T-helper 1 cell treated with Interleukin-12 subunit alpha and Interleukin-12 subunit beta and Interleukin-4 antibody, amounts not matched to agents 30 ng/mL and 1 ng/mL, for 36 hours (primary cell): ENCODE measurements at places on chromosomes 4 and X. TPM values are rescaled to one million over a fixed set of nuclear protein-coding genes. Genes with fewer than 3 reads are reported as not detected.

INTU gene
- total RNA-seq = not detected in 2 replicates

S100G gene
- not detected in 2 replicates for total RNA-seq

TRMT2B gene
- 23.2 and 23.3 TPM in 2 replicates for total RNA-seq

TXK gene
- 39.5 and 40.8 TPM in 2 replicates for total RNA-seq

SPANXA2 gene
- total RNA-seq = not detected in 2 replicates

CCDC110 gene
- not detected in 2 replicates for total RNA-seq

COL4A6 gene
- total RNA-seq = not detected in 2 replicates

SMC1A gene
- 104 and 109 TPM in 2 replicates for total RNA-seq

HTR2C gene
- total RNA-seq = not detected in 2 replicates

SLC4A4 gene
- total RNA-seq = 0.05 and 0.39 TPM in 2 replicates

RFC1 gene
- total RNA-seq = 61.3 and 70.8 TPM in 2 replicates

CXCL13 gene
- total RNA-seq = not detected in 2 replicates

P2RY4 gene
- total RNA-seq = 0.34 TPM in 1 of 2 replicates, not detected in the other

GPAT3 gene
- total RNA-seq = 6.7 and 8.8 TPM in 2 replicates

CT45A2 gene
- not detected in 2 replicates for total RNA-seq

EFHC2 gene
- 0.24 and 0.32 TPM in 2 replicates for total RNA-seq

DIPK2B gene
- total RNA-seq = not detected in 2 replicates

DAPP1 gene
- total RNA-seq = 51.4 and 52.6 TPM in 2 replicates

SATL1 gene
- not detected in 2 replicates for total RNA-seq

SLC34A2 gene
- not detected in 2 replicates for total RNA-seq

CCSER1 gene
- not detected in 2 replicates for total RNA-seq

GAGE12H gene
- not detected in 2 replicates for total RNA-seq

CXCL11 gene
- 0.12 and 0.46 TPM in 2 replicates for total RNA-seq

DCUN1D4 gene
- 25.5 and 29.1 TPM in 2 replicates for total RNA-seq

IRS4 gene
- total RNA-seq = not detected in 2 replicates

ITIH6 gene
- not detected in 2 replicates for total RNA-seq

SOWAHB gene
- not detected in 2 replicates for total RNA-seq

SMIM31 gene
- not detected in 2 replicates for total RNA-seq

PITX2 gene
- not detected in 2 replicates for total RNA-seq

TRIML2 gene
- total RNA-seq = not detected in 2 replicates

GATA1 gene
- total RNA-seq = not detected in 2 replicates

TRO gene
- 1.5 and 1.8 TPM in 2 replicates for total RNA-seq

NUDT11 gene
- total RNA-seq = 0.71 and 1.2 TPM in 2 replicates
